Mucosa of gallbladder (tissue), 1 donor: ENCODE measurements at places on chromosomes 7 and 10. TPM values are rescaled to one million over a fixed set of nuclear protein-coding genes. Genes with fewer than 3 reads are reported as not detected.

DNA sequence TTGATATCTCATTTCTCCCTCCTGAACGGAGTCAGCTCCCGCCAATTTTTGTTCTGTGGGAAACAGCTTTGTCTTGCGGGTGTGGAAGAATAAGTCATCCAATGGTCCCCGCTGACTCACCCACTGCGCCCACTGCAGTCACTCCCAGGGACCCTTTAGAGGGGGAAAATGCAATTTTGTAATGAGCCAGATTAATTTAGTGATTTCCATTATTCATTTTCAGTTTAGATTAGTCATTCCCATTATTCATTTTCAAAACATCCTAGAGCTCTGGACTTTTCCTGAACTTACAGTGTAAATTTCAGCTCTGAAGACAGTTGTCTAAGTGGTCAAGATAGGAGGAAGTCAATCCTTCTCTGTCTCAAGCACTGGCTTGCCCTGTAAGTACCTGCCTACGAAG is 154.9 kb upstream of the TMEM72 start:
- no peak for DNase-seq

DNA sequence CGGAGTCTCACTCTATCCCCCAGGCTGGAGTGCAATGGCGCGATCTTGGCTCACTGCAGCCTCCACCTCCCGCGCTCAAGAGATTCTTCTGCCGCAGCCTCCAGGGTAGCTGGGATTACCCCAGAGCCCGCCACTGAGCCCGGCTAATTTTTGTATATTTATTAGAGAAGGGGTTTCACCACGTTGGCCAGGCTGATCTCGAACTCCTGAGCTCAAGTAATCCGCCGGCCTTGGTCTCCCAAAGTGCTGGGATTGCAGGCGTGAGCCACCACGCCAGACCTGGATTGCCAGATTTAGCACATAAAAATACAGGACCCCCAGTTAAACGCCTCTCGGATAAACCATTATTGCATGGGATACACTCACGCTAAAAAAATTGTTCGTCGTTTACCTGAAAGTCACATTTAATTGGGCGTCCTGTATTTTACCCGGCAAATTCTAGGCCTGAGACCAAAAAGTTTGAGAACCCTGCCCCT is 375 bp upstream of the GATAD1 start:
- no peak for DNase-seq

The KEL gene
- total RNA-seq = 0.17 TPM

The RBP4 gene
- total RNA-seq = 59.9 TPM

DNA sequence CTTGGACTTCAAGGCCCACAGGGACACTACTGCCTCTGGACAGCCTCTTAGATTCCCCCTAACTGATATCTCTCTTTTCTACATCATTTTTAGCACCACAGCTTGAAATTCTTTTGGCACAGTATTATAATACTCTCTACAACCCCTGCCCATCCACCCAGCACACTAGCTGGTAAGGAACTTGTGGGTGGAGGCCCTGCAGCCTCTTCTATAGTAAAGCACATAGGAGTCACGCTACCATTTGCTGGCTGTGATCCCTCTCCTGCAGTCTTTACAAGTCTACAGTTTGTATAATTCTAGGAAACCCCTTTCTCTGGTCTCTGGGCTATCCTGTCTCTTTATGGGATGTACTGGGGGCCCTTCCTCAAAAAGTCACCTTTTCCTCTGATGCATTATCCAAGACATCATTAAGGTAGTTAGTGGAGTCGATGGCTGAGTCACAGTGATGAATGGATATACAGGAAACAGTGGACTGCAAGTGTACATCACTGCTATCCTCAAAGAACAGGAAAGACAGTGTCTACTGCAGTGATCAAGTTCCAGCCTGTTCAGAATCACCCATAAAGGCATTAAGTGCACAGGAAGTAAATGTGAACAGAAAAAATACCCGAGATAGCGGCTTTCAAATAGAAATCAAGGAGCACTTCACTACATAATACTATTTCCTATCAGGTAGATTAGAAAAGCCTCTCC is 54.4 kb downstream of the STK17A start:
- no peak for DNase-seq

DNA sequence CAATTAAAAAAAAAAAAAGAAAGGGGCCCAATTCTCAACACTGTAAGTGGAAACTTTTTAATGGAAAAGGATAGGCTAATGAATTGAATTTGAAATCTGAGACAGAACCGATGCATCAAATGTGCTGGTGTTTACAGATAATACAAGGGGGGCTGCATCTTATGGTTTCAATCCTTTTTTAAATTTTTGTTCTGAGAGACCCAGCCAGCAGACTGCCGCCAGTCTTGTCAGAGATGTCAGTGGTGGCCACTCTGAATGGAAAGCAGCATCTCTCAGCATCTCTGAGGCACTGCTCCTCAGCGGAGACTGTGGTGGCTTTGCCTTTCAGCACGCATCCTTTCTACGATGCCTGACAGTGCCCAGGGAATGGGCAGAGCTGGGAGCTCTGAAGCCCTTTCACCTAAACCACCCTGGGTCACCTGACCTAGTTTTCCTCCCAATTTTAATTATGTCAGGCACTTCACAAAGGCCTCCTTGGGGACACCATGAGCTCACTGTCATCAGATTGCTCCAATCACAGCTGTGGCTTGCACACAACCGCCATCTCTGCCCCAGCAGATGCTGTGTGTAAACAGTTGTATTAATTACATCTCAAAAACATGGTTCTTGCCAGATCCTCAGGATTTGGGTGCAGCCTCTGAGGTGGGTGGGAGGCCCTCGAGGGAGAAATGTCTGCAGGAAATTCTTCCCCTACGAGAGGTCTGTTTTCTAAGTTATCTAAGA is 81.2 kb downstream of the EGFR start:
- no peak for DNase-seq
